Stimulated activated naive CD4-positive, alpha-beta T cell treated with Interleukin-2 at 50 U/mL for 16 hours (primary cell): ENCODE measurements at places on chromosomes 11 and 22.
A peak's percentile ranks its signal among the peaks of the same experiment; 100 is the strongest.

DNA sequence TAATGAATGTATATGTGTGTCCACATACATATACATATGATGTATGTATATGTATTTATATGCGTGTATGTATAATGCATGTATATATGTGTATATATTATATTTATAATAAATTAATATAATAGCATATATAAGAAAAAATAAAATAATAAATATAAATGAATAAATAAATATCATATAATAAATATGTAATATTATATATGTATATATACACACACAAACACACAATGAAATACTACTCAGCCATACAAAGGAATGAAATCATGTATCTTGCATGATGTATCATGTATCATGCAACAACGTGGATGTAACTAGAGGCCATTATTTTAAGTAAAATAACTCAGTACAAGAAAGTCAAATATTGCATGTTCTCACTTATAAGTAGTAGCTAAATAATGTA lies 788.7 kb upstream of the CHORDC1 start:
- DNase-seq, result no peak

GRCh38 chr11:27124514-27125264 lies 84.1 kb downstream of the BBOX1 start:
- DNase-seq, result no peak

GRCh38 chr11:128877726-128878125 lies 10.6 kb upstream of the KCNJ1 start:
- DNase-seq, result no peak

DNA sequence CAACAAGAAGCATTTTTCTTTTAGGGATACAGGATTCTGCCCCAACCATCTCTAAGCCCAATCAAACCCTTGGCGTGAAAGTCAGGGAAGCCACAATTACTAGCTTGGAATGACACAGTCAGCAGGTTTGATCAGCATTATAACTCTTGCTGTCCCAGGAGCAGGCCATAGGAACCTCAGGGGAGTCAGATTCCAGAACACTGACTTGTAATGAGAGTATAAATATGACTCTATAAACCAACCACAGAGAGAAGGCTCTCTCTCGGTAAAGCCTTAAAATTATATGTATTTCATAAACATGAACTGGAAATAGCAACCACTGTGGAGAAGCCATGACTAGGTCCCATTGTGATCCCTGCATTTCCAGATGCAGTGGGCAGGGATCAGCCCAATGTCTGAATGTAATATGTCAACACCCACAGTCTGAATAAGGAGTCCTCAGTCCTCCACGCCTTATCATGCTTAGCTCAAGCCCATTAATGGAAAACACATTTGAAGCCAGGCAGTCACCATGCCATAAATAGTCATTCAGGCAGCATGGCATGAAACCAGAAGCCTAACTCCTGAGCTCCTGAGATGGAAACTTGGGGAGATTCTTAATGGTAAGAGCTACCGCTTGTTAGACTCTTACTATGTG lies 99.1 kb upstream of the MTNR1B start:
- DNase-seq, result no peak

- DNase-seq, result no peak
Measured at GRCh38 chr11:48123934-48124755, 92.5 kb upstream of the OR4B1 start.

DNA sequence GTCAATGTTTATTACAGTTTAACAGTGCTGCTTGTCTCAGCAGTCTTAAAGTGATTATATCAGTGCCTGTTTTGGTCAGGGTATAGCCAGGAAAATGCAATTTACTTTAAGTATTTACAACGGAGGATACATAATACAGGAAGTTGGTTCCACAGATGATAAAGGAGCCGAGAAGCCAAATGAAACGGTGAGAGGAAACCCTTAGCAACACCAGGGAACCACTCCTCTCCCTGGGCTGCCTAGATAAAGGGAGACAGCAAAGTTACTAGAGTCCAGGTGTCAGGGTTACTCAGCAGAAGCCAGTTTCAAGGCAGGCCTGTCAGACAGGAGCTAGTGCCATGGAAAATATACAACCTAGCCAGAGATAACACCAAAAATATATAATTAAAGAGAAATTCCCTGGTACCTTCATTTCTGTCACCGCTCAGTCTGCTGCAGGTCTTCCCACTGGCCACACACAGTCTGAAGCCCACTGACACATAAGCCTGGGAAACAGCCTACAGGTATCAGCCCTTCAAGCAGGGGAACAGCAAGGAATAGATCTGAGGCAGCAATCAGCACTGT lies 55.5 kb downstream of the FAM76B start:
- no peak for DNase-seq

DNA sequence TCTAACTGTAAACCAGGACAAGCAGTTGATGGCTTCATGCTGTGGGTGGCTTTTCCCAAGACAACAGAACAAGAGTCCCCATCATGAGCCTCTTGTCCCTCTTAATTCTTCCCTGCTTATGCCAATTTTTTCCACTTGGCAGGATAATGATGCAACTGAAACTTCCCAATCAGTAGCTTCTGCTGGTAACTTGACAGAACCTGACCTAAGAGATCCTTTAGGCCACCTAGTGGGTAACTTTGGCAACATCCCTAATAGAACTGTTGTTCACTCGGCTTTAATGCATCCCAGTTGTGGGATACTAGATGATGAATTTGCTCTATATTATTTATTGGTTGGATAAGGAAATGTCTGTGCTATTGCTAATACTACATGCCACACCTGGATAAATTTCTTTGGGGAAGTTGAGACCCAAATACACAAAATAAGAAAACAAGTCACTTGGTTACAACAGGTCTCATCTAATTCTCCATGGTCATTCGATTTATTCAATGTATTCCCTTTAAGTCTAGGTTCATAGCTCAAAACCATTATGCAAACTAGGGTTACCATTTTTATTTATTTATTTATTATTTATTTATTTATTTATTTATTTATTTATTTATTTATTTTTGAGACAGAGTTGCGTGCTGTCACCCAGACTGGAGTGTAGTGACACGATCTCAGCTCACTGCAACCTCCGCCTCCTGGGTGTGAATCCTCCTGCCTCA lies 41.4 kb upstream of the NFAM1 start:
- no peak for DNase-seq

- peak; percentile 29 for DNase-seq
Measured at GRCh38 chr11:95556342-95557163, 233.0 kb downstream of the FAM76B start.

- no peak for DNase-seq
Measured at GRCh38 chr11:88435415-88435814, 97.9 kb upstream of the CTSC start.

GRCh38 chr11:103888541-103888951 lies 147.9 kb upstream of the DDI1 start:
- no peak for DNase-seq

GRCh38 chr11:7281079-7281478 lies 29.4 kb downstream of the SYT9 start:
- no peak for DNase-seq

- DNase-seq, result no peak
Measured at GRCh38 chr22:21780259-21780658, 44.7 kb upstream of the YPEL1 start.

DNA sequence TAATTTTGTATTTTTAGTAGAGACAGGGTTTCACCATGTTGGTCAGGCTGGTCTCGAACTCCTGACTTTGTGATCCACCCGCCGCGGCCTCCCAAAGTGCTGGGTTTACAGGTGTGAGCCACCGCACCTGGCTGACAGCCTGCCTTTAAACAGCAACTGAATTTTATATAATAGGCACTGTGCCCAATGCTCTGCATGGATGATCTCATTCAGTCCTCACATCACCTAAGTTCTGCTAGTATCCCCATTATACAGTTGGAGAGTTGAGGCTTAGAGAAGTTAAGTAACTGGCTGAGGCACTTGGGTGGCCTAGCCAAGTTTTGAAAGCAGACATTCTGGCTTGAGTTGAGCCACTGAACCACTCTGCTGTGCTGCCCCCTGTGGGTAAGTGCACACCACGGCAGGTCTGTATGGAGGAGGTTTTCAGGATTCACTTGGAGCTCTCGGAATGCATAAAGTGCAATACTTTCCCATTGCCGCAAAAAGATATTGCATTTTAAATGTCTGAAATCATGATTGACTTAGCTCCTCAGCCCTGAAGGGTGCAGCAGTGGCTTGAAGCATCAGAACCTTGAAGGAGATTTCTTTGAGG lies 112.4 kb downstream of the LDLRAD3 start:
- DNase-seq, result no peak

DNA sequence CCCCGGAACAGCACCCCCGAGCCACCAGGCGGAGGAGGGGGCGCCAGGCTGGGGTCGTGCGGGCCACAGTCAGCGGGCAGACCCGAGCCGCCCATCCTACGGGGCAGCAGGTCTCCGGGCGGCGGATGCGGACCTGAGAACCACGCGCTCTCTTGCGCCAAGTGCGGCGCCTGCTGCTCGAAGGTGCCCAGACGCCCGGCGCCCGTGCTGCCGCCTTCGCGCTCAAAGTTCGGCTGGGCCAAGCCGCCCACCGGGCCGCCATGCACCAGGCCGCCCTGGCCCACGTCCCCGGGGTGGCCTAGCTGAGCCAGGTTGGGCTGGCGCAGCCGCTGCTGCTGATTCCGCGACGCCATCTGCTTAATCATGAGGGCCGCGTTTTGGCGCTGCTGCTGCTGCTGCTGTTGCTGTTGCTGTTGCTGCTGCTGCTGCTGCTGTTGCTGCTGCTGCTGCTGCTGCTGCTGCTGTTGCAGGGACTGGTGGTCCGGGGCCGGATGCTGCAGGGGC lies 3.0 kb downstream of the MN1 start:
- DNase-seq, result no peak

DNA sequence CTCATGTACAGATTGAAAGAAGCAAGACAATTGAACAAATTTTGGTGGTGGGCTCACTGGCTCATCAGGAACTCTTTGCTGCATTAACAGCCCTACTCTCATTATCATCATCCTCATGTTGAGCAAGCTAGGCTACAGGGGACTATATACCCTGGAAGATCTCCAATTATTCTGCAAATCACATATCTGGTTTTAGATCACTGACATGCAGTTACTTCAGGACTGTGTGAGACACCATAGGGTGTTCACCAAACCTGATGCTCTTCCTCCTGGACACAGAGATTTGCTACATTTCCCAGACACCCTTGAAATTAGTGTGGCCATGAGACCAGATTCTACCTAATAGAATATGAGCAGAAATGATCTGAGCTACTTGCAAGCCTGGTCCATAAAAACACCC lies 23.0 kb upstream of the ME3 start:
- no peak for DNase-seq

DNA sequence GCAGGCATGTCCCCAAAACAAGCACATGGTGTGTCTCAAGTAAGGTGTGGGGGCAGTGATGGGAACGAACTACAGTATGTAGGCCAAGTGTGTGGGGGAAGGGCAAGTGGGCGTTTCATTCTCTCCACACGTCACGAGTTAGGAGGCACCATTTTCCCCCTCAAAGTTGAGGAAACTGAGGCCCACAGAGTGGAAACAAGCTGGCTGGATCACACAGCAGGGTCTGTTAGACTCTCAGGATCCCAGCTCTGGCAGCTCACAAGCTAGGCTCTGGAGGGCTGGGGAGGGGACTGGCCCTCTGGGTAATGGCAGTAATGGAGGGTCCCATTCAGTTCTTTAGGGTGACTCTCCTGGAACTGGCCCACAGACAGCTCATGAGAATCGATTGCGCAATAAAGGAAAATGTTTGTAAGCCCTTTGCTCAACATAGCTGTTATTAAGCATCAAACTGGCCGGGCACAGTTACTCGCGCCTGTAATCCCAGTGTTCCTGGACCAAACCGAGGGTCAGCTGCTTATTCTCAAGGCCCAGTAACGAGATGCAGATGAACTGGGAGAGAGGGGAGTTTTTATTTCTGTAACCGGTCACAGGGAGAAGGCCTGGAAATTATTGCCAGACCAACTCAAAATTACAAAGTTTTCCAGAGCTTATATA lies 24.1 kb upstream of the TUB start:
- DNase-seq, result no peak

DNA sequence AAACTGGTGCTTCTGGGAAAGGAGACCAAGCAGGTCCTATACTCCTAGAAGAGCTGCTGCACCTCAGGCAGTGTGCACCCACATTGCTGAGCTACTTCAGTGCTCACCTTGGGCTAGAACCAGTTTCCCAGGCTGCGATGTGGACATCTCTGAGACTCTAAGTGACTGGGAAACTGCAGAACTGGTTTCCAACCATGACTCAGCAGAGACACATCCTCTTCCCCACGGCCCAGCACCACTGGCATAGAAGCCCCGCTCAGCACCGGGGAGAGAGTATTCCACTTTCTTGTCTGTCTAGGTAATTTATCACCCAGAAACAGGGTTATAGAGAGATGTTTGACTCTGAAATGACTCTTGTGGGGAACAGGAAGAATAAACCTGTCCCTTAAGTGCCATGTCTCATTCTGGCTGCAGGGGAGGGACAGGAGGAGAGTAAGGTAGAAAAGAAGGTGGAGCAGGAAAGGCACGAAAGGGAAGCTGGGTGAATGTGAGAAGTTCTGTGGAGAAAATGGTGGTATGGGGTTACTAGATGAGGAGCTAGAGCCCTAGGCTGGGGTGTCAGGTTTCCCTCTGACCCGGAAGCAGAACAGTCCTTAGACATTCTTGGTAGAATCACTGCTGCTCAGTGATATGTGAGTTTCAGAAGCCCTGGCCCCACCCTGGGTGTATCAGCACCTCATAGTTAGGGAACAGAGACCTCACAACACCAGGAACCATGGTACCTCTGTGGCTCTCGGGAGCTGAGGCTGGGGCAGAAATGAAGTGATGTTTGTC lies 340.4 kb upstream of the NCAM1 start:
- no peak for DNase-seq

GRCh38 chr11:16356057-16356760 lies at the start of gene SOX6:
TSS of gene SOX6 (minus strand) at chr11:16356546. CDS start at chr11:16341248, 15,298 bp downstream.
- no peak for DNase-seq

- DNase-seq, result no peak
Measured at GRCh38 chr11:103619480-103619879, 417.0 kb upstream of the DDI1 start.

GRCh38 chr11:69841859-69842698 lies 22.9 kb upstream of the FGF3 start:
- DNase-seq, result peak; percentile 5

GRCh38 chr11:121349790-121350189 lies 57.2 kb downstream of the SC5D start:
- DNase-seq, result no peak

GRCh38 chr11:13119941-13120520 lies 110.9 kb downstream of the RASSF10 start:
- DNase-seq, result no peak

DNA sequence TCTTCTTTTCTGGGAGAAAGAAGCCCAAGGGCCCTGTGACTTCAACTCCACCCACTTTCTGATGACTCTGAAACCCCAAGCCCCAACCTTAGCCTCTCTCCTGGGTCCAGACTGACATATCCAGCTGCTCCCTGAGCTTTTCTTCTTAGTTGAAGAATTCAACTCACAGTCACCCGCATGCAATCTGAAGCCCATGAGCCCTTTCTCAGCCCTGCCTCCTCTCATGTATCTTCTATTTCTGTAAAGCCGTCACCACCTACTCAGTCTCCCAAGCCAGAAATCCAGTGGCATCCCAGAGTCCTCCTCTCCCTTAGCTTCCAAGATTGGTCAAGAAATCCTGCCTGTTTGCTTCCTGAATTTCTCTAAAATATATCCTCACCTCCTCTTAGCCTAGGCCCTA lies 7.1 kb upstream of the TMA7B start:
- no peak for DNase-seq
